ENCODE measurements at places on chromosomes 4 and X.

GRCh38 chr4:139560406-139561104 is 4.5 kb upstream of the SETD7 start:
- DNase-seq: no peak

GRCh38 chr4:126130215-126130614 is 815.5 kb downstream of the FAT4 start:
- DNase-seq: no peak

DNA sequence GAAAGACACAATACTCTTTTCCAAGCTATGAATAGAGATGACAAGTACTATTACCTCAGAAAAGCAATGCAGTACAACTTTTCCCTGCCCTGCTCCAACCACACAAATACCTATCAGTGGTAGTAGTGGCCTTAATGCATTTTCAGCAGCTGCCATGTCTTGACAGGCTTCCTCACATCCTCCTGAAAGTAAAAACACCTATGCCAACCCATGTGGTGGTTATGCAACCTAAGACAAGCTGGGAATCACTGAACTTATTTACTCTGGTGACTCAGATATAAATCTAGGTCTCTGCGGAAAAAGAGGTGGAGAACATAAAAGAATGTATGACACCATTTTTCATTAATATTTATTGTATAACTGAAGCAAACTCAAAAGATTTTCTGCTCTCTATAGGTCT is 14.5 kb downstream of the WDFY3 start:
- no peak for DNase-seq

GRCh38 chr4:19259920-19260319 is 991.8 kb upstream of the SLIT2 start:
- DNase-seq: no peak

- DNase-seq: no peak
Observed at GRCh38 chr4:95355021-95355420, 193.8 kb downstream of the UNC5C start.

DNA sequence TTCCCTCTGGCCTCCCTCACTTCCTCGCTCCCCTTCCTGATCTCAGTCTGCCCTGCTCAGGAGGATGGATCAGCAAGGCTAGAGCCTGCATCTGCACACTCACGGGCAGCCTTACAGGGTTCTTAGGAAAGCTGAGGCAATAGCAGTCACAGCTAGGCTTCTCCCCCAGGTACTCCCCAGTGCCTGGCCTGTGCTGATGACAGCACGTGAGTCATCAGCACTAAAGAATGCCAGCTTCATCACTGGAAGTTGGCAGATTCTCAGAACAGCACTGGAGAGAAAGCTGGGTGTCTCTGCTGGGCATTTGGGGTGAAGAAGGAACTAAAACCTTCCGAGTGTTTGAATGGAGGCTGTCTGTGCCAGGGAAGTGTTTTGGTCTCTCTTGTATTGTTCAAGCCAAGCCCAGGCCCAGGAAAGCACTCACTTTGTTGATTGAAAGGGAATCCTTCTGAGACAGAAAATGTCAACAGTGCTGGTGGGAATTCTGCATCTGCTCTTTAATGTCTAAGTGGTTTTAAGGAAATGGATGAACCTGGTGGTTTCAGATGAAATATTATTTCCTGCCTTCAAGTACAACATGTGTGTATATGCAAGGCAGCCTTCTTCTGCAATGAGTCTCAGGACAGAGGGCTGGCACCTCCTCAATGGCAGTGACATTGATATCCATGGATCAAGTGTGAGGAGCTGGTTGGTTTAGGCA is 73.0 kb upstream of the SCOC start:
- no peak for DNase-seq

Data from stimulated activated CD4-positive, alpha-beta T cell treated with anti-CD3 and anti-CD28 coated beads, Interleukin-12 subunit alpha, Interleukin-12 subunit beta, amount 100 ng/mL, for 24 hours (primary cell).